ENCODE measurements at places on chromosomes 4 and X.

DNA sequence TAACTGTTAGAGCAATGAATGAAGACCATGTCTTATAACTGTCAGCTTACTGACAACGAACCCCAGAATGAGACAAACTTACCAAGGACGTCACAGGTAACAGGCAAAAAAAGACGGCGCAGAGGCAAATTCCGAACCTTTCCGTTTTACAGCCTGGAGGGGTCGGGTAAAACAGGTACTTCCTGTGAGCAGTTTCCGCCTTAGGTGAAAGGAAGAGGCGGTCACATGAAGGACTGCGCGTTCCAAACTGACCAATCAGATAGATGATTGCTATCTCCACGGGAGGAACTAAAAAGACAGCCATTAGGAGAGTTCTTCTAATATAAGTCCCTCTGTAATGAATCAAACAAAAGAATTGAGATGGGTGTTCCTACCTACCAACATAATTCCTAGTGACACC lies at the start of gene COX7B2:
Gene COX7B2, minus strand, starts transcription at position 168 of the 400 bp plus-strand sequence. CDS start 174,053 bp downstream, outside the sequence.
- H3K4me1 ChIP-seq: no peaks in the 10 kb centered on the region
- H3K36me3 ChIP-seq: no peaks in the 10 kb centered on the region
- DNase-seq: no peak
- no peak within 1 kb of the TSS for H3K4me3 ChIP-seq
- H3K27me3 ChIP-seq: no peaks in the 10 kb centered on the region

- no peak overlapping the region for H3K4me3 ChIP-seq
- H3K36me3 ChIP-seq: peaks cover 4% of the 10 kb centered on the region
- H3K27ac ChIP-seq: peak overlapping the region; percentile 70
- peaks cover 78% of the 10 kb centered on the region for H3K4me1 ChIP-seq
- H3K27me3 ChIP-seq: no peaks in the 10 kb centered on the region
- DNase-seq: no peak
These were observed 74.4 kb downstream of the SEC24D start for GRCh38 chr4:118761397-118762016.

GRCh38 chr4:185269286-185269685 lies 59.9 kb downstream of the SNX25 start:
- no peaks in the 10 kb centered on the region for H3K27me3 ChIP-seq
- H3K36me3 ChIP-seq: no peaks in the 10 kb centered on the region
- no peak overlapping the region for H3K4me3 ChIP-seq
- H3K27ac ChIP-seq: no peak overlapping the region
- H3K4me1 ChIP-seq: peaks cover 6% of the 10 kb centered on the region
- no peak for DNase-seq

GRCh38 chrX:24498181-24498580 lies 33.1 kb downstream of the PDK3 start:
- no peaks in the 10 kb centered on the region for H3K27me3 ChIP-seq
- no peak overlapping the region for H3K4me3 ChIP-seq
- peaks cover 3% of the 10 kb centered on the region for H3K36me3 ChIP-seq
- DNase-seq: no peak
- peaks cover 10% of the 10 kb centered on the region for H3K4me1 ChIP-seq
- H3K27ac ChIP-seq: no peak overlapping the region

DNA sequence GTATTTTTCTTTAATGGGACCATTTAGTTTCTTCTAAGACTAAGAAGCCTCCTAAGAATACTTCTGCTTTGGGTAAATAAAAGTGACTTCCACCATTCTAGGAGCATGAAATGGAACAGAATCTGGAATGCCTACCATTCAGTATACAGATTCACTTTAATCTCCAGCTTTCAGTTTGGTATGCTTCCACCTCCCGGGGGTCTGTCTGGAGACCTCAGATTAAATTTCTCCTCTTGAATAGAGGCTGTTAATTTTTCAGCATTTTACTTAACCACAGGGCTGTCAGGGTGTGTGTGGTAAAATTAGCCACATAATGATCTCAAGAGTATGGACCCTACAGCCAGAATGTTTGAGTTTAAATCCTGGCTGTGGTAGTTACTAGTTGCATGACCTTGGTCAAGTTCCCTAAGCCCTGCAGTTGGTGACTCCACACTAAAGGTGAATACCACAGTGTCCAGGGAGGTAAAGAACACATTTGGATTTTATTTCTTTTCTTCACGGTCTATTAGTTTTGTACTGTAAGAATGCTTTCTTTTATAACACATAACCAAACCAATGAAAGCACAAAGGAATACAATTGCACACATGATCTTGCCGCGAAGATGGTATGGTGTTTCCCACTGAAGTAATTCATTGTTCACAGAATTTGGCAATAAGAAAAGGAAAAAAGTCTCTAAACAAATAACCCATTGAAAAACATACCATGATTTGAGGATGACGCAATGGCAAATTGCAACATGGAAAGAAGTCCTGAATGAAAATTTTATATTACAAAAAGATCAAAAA lies 37.3 kb upstream of the TRIM2 start:
- no peak overlapping the region for H3K4me3 ChIP-seq
- DNase-seq: no peak
- H3K36me3 ChIP-seq: no peaks in the 10 kb centered on the region
- no peak overlapping the region for H3K27ac ChIP-seq
- H3K27me3 ChIP-seq: no peaks in the 10 kb centered on the region

- H3K4me1 ChIP-seq: no peaks in the 10 kb centered on the region
- H3K27ac ChIP-seq: no peak overlapping the region
- H3K4me3 ChIP-seq: no peak overlapping the region
- no peak for DNase-seq
- H3K36me3 ChIP-seq: no peaks in the 10 kb centered on the region
- no peaks in the 10 kb centered on the region for H3K27me3 ChIP-seq
These were observed 589.0 kb upstream of the FAM241A start for GRCh38 chr4:111556141-111556781.

GRCh38 chr4:119602366-119602765 lies 26.2 kb downstream of the PDE5A start:
- no peak for DNase-seq
- H3K27ac ChIP-seq: peak overlapping the region; percentile 24
- peaks cover 20% of the 10 kb centered on the region for H3K36me3 ChIP-seq

DNA sequence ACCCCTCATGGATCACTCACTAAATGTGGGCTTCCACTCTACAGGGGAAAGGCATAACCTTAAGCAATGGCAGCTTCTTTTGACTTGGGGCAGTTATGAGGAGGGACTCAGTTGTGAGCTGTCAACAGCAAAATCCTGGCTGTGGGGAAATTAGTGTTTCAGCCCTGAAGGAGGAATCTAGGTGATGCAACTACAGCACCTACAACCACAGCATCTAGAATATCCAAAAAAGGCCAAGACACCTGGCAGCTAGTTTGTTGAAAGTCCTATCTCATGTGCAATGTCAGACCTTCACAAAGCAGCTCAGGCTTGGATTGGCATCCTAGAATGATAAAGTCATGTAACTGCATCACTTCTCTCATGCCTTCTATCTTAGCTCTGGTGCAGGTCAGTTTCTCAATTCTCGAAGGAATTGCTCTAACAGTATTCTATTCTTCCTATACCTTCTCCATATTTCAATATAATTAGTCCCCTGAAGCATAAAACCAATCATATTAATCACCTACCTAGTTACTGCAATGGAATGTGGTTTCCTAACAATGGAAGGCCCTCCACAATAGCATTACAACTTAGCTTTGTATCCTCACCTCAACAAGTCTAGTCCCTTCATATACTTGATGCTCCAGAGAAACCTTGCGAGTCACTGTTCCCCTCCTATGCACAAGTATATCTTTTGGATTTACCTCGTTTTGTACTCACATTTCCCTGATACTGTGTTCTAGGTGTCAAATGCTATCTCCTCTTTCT lies 5.5 kb upstream of the ANTXR2 start:
- H3K4me1 ChIP-seq: peaks cover 5% of the 10 kb centered on the region
- no peak for DNase-seq
- H3K27ac ChIP-seq: no peak overlapping the region
- H3K27me3 ChIP-seq: no peaks in the 10 kb centered on the region
- no peak overlapping the region for H3K4me3 ChIP-seq
- no peaks in the 10 kb centered on the region for H3K36me3 ChIP-seq

DNA sequence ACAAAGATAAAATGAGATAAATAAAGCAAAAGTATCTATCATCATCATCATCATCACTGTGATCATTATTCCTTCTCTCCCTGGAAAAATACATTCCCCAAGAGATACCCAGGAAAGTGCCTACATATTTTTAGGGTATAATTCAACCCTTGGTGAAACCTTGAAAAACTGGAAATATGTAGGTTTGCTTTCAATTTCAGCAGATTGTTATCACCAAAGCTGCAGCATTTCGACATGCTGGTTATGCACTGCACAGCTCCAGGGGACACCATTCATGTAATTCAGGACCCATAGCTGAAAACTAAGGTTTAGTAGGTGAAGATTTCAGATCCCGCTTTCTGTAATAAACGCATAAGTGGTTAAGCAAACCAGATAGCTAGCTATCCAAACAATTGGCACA lies 28.4 kb upstream of the FBXW7 start:
- no peak for DNase-seq
- H3K4me3 ChIP-seq: no peak overlapping the region
- H3K4me1 ChIP-seq: no peaks in the 10 kb centered on the region

DNA sequence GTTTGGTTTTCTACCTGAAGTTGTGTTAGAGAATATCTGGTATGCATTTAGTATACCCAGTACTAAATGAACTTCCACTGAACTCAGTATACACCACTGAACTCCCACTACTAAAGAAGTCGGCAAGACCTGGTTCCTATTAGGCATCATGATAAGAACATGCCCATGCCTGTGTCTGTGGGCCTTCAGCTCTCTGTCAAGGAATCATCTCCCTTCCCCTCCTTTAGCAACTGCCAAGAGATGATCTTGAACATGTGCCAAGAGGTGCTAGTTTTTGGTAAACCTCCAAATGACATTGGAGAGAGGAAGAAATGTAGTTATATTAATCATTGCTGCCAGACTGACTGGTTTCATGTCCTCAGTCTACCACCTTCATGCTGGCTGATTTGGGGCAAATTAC lies 113.2 kb downstream of the ATP10D start:
- no peaks in the 10 kb centered on the region for H3K36me3 ChIP-seq
- no peaks in the 10 kb centered on the region for H3K4me1 ChIP-seq
- no peak for DNase-seq
- no peaks in the 10 kb centered on the region for H3K27me3 ChIP-seq

- H3K27me3 ChIP-seq: no peaks in the 10 kb centered on the region
- no peak overlapping the region for H3K27ac ChIP-seq
- H3K36me3 ChIP-seq: no peaks in the 10 kb centered on the region
- no peak overlapping the region for H3K4me3 ChIP-seq
These were observed 74.2 kb downstream of the STAG2 start for GRCh38 chrX:124035657-124036056.

DNA sequence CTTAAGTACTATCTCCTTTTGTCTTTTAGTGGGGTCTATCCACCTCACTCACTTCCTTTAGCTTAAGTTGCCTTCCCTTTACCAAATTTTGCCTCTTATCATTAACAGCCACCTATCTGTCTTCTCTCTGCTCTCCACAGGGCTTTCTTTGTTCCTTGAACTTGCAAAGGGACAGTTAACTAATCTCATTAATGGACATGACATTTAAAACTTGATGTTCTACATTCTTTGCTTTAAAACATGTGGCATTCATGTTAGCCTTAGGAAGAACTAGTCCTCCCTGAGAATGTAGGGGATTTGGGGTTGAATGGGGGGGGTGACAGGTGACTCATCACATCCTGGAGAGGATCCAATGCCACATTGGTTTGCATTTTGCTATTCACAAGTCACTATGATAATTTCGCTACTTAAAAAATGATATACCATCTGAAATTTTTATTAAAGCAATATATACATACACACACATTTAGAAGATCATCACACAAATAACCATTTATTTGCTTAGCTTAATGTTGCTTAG lies 41.0 kb upstream of the DMD start:
- no peaks in the 10 kb centered on the region for H3K36me3 ChIP-seq
- H3K4me3 ChIP-seq: no peak overlapping the region
- H3K27me3 ChIP-seq: no peaks in the 10 kb centered on the region
- no peak overlapping the region for H3K27ac ChIP-seq
- DNase-seq: no peak

DNA sequence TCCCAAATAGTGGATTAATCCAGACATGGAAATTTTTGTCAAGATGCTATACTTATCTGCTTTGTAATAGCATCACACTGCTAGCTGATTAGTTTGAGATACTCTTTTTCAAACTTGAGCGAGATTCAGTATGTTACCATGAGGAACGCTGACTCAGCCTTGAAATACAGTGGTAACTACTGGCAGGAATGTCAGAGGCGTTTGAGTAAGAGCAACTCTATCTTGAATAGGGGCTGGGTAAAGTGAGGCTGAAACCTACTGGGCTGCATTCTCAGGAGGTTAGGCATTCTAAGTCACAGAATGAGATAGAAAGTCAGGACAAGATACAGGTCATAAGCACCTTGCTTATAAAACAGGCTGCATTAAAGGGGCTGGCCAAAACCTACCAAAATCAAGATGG lies 2519.6 kb downstream of the ARAP2 start:
- no peaks in the 10 kb centered on the region for H3K27me3 ChIP-seq
- DNase-seq: no peak
- H3K36me3 ChIP-seq: no peaks in the 10 kb centered on the region
- no peak overlapping the region for H3K27ac ChIP-seq

GRCh38 chrX:120271218-120271617 lies 20.6 kb downstream of the ZBTB33 start:
- H3K27ac ChIP-seq: no peak overlapping the region
- H3K4me1 ChIP-seq: no peaks in the 10 kb centered on the region
- no peaks in the 10 kb centered on the region for H3K27me3 ChIP-seq
- no peak overlapping the region for H3K4me3 ChIP-seq
- no peaks in the 10 kb centered on the region for H3K36me3 ChIP-seq

DNA sequence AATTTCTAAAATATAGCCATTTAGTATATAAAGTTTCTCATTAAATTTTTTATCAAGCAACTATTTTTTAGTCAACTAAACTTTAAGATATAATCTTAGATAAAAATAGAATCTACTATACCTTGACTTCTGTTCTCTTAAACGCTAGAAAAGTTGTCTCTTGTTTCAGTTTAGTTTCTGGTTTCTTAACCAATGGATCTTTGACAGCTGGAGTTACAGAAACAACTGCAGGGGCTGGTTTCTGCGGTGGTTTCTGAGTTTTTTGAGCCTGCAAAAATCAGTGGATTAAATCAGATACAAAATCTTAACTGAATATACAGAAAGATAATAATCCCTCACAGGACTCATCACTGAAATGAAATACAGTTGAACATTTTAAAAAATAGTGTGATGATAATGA lies 21.9 kb downstream of the INTS12 start:
- no peaks in the 10 kb centered on the region for H3K27me3 ChIP-seq
- H3K27ac ChIP-seq: no peak overlapping the region
- no peak overlapping the region for H3K4me3 ChIP-seq
- no peak for DNase-seq
- peaks cover 29% of the 10 kb centered on the region for H3K36me3 ChIP-seq

GRCh38 chrX:19372547-19373331 lies 29.0 kb downstream of the PDHA1 start:
- no peaks in the 10 kb centered on the region for H3K27me3 ChIP-seq
- no peak overlapping the region for H3K27ac ChIP-seq
- DNase-seq: no peak

DNA sequence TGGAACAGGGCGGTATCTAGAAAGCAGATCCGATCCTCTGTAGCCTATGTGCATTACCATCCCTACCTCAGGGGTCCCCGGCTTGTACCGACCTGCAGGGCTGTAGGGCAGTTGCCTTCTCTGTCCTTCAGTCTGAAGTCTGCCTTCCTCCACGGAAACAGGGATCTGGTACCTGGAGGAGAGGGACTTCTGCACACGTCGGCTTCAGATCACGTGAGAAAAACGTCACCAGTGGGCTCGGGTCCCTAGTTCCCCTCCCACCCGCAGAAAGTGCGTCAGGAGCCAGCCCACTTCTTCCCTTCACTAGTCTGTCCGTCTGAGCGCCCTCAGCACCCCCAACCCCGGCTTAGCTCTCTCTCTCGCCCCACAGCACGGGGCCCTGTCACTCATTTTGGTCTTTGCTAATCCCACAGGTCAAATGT lies at the start of gene TCEAL5:
Gene TCEAL5, minus strand, starts transcription at position 170 of the 422 bp plus-strand sequence. CDS start 2,187 bp downstream, outside the sequence.
- H3K36me3 ChIP-seq: no peaks in the 10 kb centered on the region
- H3K4me1 ChIP-seq: no peaks in the 10 kb centered on the region
- no peak within 1 kb of the TSS for H3K27ac ChIP-seq
